ENCODE measurements at places on chromosomes 5 and 9. TPM values are rescaled to one million over a fixed set of nuclear protein-coding genes. Genes with fewer than 3 reads are reported as not detected.

The SMU1 gene
- 32.1 TPM for total RNA-seq

The SV2C gene
- total RNA-seq = not detected

The CCDC112 gene
- 3.4 TPM for total RNA-seq

The GOLM1 gene
- 15.9 TPM for total RNA-seq

The CD72 gene
- under 0.01 TPM for total RNA-seq

The MSX2 gene
- not detected for total RNA-seq

The SELENOP gene
- total RNA-seq = 51.4 TPM

The PLAC8L1 gene
- total RNA-seq = 0.20 TPM

The COX7C gene
- total RNA-seq = 216 TPM

The MYORG gene
- total RNA-seq = 2.6 TPM

The SARDH gene
- 0.22 TPM for total RNA-seq

The ELAVL2 gene
- 0.22 TPM for total RNA-seq

The PFN3 gene
- total RNA-seq = not detected
